Chondrocyte (in vitro differentiated cells): ENCODE measurements at places on chromosomes 2 and 18. TPM values are rescaled to one million over a fixed set of nuclear protein-coding genes. Genes with fewer than 3 reads are reported as not detected.

GRCh38 chr2:64153811-64154210, 9.6 kb upstream of the PELI1 start:
- no peaks in the 10 kb centered on the region for H3K27me3 ChIP-seq
- DNase-seq, result no peak
- no peak overlapping the region for H3K4me3 ChIP-seq
- H3K4me1 ChIP-seq, result peaks cover 11% of the 10 kb centered on the region
- no peak overlapping the region for H3K27ac ChIP-seq

DNA sequence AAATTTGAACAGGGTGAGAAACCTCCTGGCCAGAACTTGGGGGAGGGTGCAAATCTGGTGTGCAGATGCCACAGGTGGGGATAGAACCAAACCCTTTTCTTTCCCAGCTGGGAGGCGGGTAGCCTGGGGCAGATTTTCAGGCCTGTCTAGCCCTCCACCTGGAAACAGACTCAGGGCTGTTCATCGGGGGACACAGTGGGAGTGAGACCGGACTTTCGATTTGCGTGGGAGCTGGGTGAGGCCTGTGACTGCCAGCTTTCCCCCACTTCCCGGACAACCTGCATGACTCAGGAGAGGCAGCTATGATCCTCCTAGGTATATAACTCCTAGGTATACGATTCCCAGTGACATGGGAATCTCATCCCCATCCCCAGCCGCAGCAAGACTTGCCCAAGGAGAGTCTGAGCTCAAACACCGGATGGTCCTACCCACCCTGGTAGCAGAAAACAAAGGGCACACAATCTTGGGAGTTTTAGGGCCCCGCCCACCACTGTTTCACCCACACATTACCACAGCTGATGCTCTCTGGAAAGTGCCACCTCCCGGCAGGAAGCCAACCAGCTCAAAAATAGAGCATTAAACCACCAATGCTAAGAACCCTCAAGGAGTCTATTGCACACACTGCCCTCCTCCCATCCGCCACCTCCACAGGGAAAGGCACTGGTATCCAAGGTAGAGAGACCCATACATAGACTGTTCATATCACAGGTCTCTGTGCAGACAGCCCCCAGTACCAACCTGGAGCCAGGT, 92.5 kb downstream of the BARD1 start:
- H3K27me3 ChIP-seq, result no peaks in the 10 kb centered on the region
- no peaks in the 10 kb centered on the region for H3K4me1 ChIP-seq
- H3K36me3 ChIP-seq, result peaks cover 6% of the 10 kb centered on the region
- DNase-seq, result no peak

DNA sequence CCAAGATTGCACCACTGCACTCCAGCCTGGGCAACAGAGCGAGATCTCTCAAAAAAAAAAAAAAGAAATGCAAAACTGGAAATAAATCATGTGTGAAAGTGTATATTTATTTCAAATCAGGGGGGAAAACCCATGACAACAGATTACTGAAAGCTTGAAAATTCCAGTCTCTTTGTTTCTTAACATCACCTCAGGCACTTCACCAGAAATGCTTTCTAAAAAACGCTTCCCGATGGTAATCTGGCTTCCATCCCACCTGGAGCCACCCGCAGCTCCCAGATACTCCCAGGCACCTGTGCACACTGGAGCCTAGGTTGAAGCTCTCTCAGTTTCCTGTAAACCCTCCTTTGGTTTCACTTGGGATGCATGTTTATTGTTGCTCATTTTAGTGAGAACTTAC, 7.2 kb upstream of the ITGB6 start:
- H3K4me3 ChIP-seq, result no peak overlapping the region
- H3K36me3 ChIP-seq, result peaks cover 3% of the 10 kb centered on the region
- H3K27me3 ChIP-seq, result no peaks in the 10 kb centered on the region

Gene EEF1B2
- total RNA-seq, result 420 to 505 TPM (median 436 TPM) in 3 replicates

- DNase-seq, result no peak
- H3K4me3 ChIP-seq, result no peak overlapping the region
- H3K27ac ChIP-seq, result peak overlapping the region; percentile 50
- H3K4me1 ChIP-seq, result peaks cover 30% of the 10 kb centered on the region
- H3K36me3 ChIP-seq, result no peaks in the 10 kb centered on the region
Observed at GRCh38 chr2:191218292-191218898, 26.8 kb upstream of the MYO1B start.

DNA sequence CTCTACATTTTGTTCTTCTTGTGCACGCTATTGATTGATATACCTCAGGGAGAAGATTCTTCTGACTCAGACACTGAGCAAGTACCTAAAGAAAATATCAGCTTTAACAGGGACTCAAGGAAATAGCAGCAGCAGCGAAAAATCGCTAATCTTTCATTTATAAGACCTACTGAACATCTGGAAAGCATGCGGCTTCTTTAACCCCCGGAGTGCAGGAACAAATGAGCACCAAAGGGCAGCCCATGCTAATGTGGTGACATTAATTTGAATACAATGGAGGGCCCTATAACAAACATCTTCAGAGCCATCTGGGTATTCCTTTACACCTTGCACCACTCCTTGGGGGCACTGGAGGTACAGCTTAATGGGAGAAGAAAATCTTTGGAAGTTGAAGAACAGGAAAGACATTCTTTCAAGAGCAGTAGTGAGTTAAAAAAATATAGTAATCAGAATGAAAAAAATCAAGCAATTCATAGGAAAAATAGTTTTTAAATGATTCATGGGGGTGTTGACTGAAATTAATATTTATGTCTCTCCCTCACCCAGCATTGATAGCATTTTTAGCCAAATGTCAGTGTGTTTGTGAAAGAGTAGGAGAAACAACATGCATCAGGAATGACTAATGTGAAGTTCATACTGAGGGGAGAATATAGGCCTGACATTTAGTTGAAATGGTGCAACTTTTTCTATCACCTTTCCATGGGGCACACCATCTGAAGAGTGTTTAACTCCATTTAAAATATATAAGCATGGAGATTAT, 281.7 kb downstream of the HRH4 start:
- peaks cover 1% of the 10 kb centered on the region for H3K27me3 ChIP-seq
- no peak overlapping the region for H3K4me3 ChIP-seq

- no peaks in the 10 kb centered on the region for H3K27me3 ChIP-seq
- H3K27ac ChIP-seq, result no peak overlapping the region
- no peaks in the 10 kb centered on the region for H3K4me1 ChIP-seq
- DNase-seq, result no peak
Observed at GRCh38 chr2:102764083-102764482, 2.3 kb downstream of the TMEM182 start.

Gene FAM237A
- total RNA-seq, result not detected in 3 replicates

GRCh38 chr2:236633775-236634560, 64.3 kb downstream of the ACKR3 start:
- DNase-seq, result no peak
- H3K27me3 ChIP-seq, result no peaks in the 10 kb centered on the region
- H3K4me3 ChIP-seq, result no peak overlapping the region
- no peaks in the 10 kb centered on the region for H3K36me3 ChIP-seq
- H3K27ac ChIP-seq, result no peak overlapping the region
- peaks cover 5% of the 10 kb centered on the region for H3K4me1 ChIP-seq

Gene DLGAP1
- 6.0 to 11.6 TPM (median 7.7 TPM) in 3 replicates for total RNA-seq

Gene RIT2
- total RNA-seq, result not detected in 3 replicates

- no peak overlapping the region for H3K27ac ChIP-seq
- H3K4me3 ChIP-seq, result no peak overlapping the region
- no peak for DNase-seq
- H3K27me3 ChIP-seq, result no peaks in the 10 kb centered on the region
Observed at GRCh38 chr18:25055076-25055475, 296.9 kb downstream of the ZNF521 start.

Gene SERPINB12
- total RNA-seq, result not detected in 3 replicates

- no peak overlapping the region for H3K4me3 ChIP-seq
- H3K27me3 ChIP-seq, result no peaks in the 10 kb centered on the region
- no peak for DNase-seq
- H3K27ac ChIP-seq, result no peak overlapping the region
- peaks cover 24% of the 10 kb centered on the region for H3K4me1 ChIP-seq
Observed at GRCh38 chr2:133768256-133768655, 200.0 kb upstream of the NCKAP5 start.

DNA sequence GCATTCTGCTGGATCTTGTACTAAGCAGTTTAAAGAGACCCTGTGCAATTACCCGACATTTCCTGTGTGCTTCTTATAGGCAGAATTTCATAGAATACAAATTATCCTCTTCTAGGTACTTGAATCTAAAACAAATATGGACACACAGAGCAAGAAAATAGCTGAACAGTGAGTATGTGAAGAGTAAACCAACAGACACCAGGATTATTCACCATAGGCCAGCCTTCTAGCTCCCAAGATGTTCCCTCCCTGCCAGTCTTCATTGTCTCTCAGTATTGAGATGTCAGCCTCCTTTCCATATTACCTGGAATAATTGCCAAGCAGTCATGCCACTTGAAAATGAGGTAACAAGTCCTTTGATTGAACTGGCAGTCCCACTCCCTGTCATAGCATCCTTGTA, 187.1 kb downstream of the PTPRM start:
- peaks cover 61% of the 10 kb centered on the region for H3K4me1 ChIP-seq
- DNase-seq, result no peak
- H3K36me3 ChIP-seq, result no peaks in the 10 kb centered on the region
- H3K27me3 ChIP-seq, result no peaks in the 10 kb centered on the region
